Activated CD4-positive, alpha-beta T cell treated with anti-CD3 and anti-CD28 coated beads, Interleukin-2, Interleukin-4, amounts not matched to agents 100 ng/mL and 50 ng/mL, durations not matched to agents 16 hours and 8 hours (primary cell): ENCODE measurements at places on chromosomes 6 and 20.

DNA sequence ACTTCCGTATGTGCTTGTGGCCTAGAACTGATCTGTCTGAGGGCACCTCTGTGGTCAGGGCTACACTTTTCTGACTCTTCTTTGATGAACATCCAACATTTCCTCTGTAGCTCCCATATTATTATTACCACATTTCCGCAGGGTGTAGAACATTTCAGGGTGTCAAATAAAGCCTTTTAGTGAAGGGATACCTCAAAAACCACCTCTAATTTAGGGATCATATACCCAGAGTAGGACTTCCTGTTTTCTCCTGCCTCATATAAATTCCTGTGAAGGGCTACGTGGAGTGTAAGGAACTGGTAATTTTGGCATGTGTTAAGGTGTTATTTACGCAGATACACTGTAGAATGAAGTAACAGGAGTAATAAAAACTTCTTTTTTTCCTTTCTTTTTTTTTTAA, 5.5 kb upstream of the MUC22 start:
- no peak for DNase-seq

- no peak for DNase-seq
Observed at GRCh38 chr6:3432416-3432815, 24.4 kb downstream of the SLC22A23 start.

DNA sequence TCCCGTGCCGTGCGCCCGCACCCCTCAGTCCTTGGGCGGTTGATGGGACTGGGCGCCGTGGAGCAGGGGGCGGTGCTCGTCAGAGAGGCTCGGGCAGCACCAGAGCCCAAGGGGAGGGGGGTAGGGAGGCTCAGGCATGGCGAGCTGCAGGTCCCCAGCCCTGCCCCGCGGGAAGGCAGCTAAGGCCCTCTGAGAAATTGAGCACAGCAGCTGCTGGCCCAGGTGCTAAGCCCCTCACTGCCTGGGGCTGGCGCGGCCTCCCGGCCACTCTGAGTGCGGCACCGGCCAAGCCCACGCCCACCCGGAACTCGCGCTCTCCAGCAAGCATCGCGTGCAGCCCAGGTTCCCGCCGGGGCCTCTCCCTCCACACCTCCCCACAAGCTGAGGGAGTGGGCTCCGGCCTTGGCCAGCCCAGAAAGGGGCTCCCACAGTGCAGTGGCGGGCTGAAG, 16.4 kb downstream of the SOX4 start:
- no peak for DNase-seq

GRCh38 chr20:49668181-49668877, 45.3 kb downstream of the B4GALT5 start:
- DNase-seq: peak; percentile 69

DNA sequence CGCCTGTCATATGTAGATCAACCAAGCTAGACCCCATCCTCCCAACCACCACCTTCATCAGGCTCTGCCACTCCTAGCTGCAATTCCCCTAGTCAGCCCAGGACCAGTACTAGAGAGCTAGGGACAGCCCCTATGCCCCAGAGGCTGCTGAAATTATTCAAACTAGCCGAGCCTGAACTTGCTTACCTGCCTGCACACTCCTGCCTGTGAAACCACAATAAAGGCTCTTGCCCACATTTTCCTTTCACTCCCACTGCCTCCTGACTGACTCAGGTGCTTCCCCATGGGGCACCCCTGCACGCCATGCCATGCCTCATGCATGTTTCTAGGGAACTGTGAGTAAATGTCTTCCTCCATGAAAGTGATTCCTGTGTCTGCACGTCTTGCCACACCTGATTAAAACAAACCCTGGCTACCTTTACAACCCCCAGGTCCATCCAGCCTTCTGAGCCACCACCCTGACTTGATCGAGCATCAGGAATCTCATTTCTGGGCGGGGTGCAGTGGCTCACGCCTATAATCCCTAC, 66.5 kb upstream of the IER3 start:
- peak; percentile 84 for DNase-seq
